ENCODE measurements at places on chromosomes 7 and 10.

DNA sequence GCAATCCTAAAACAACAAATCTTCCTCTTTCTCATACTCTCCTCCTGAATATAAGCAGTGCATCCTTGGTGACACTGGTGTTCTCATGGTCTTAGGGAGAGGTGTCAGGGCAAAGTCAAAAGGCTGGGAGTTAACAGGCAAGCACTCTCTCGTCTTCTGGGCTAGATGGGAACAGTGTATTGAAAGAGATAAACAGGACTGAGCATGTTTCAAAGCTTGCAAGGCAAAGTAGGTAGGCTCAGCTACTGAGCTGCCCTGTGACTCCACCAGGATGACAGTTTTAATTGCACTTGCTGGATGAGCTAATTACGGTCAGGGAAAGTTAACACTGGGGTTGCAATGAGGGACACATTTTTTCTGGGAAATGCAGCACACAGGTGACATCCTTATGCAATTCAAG lies 554.9 kb upstream of the NRP1 start:
- DNase-seq = no peak

DNA sequence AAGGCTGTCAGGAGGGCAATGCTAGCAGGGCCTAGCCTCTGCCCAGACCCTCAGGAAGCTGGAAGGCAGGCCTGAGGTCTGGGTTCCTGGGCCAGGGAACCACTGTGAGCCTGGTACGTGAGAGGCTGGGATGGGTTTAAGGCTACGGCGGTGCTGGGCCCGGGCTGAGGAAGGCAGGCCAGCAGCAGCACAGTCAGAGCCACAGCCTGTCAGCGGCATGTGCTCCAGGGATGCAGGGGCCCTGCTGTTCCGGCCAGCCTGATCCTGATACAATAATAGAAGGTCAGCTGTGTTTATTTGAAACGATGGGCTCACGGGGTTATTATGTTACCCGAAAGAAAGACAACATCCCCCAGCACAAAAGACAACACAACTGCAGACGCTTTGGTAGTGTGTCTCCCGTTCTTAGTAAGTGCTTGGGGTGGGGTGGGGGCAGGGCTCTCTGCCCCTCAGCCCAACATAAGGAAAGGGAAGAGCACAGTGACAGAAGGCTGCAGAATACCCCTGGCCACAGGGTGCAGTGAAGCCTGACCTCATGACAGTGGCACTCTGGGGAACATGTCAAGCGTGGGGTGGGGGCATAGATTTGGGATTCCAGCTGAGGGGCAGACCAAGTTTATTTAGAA lies 95.0 kb downstream of the COL13A1 start:
- no peak for DNase-seq

GRCh38 chr10:60717852-60718251 lies 60.4 kb upstream of the CDK1 start:
- DNase-seq = no peak

DNA sequence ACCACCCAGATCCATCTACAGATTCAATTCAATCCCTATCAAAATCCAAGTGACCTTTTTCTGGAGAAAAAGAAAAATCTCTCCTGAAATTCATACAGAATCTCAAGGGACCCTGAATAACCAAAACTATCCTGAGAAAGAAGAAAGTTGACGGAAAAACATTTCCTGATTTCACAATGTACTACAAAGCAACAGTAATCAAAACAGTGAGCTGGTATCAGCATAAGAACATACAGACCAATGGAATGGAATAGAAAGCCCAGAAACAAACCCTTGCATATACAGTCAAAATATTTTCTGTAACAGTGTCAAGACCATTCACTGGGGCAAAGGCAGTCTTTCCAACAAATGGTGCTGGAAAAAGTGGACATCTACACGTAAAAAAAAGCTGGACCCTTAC lies 89.9 kb downstream of the JMJD1C start:
- no peak for DNase-seq

- no peak for DNase-seq
These were observed 15.6 kb upstream of the CLDN12 start for GRCh38 chr7:90387470-90388240.

DNA sequence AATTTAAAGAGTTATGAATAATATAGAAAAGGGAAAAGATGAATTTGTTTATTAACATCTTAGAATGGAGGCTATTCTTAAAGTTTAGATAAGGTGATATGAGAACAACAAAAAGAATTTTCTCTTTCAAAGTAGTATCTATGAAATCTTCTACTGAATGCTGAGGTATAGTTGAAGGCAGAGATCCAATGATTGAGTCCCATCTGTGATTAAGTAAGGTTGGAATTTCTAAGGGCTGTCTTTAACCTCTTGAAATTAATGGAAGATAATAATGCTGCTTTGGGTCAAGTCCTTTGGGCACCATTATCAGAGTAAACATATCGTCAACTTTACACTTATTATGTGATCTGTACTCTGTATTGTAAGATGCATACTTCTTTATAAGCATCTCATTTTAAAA lies 307.9 kb downstream of the PRKG1 start:
- DNase-seq = no peak

DNA sequence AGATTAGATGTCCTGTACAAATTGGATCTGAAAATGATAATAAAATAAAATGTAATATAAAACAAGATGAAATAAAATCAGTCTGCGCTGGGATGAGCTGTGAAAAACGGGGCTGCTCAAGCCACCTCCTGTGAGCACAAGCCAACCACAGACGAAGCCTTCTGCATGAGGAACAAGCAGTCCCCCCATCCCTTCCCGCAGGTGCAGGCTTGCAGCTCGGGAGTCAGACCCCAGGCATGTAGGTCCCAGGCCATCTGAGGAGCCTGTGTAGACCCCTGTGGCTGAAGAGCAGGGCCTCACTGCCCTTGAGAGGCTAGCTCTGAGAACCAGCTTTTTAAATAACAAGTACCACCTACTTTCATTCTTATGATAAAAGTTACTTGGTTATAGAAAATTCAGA lies 123.4 kb downstream of the TNS3 start:
- DNase-seq = no peak

DNA sequence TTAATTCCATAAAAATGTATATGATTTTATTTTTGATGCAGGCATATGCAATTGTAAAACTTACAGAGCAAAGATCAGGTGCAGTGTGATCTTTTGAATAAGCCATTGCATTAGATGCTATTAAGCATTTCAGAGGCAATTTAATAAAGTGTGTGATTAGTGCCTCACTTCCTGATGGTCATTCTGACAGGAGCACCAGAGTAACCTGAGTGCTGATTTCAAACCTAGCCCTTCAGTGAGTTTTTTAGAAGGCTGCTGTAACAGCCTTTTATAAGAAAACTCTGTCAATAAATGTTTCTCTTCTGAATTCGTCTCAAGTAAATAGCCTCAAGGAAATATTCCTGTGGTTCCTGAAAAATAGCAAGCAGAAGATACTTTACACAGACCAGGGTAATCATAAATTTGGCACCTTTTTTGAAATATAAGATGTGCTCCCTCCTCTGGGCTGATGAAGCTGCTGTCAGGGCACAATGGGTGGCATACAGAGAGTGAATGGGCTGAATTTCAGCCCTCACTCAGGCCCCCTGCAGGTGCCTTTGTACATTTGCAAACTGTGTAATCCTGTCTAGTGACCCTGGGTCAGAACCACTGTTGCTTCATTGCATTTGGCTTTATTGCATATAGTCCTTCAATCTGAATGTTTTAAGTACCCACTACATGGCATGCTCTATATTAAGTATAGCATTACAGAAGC lies 193.7 kb upstream of the CSTF2T start:
- no peak for DNase-seq

DNA sequence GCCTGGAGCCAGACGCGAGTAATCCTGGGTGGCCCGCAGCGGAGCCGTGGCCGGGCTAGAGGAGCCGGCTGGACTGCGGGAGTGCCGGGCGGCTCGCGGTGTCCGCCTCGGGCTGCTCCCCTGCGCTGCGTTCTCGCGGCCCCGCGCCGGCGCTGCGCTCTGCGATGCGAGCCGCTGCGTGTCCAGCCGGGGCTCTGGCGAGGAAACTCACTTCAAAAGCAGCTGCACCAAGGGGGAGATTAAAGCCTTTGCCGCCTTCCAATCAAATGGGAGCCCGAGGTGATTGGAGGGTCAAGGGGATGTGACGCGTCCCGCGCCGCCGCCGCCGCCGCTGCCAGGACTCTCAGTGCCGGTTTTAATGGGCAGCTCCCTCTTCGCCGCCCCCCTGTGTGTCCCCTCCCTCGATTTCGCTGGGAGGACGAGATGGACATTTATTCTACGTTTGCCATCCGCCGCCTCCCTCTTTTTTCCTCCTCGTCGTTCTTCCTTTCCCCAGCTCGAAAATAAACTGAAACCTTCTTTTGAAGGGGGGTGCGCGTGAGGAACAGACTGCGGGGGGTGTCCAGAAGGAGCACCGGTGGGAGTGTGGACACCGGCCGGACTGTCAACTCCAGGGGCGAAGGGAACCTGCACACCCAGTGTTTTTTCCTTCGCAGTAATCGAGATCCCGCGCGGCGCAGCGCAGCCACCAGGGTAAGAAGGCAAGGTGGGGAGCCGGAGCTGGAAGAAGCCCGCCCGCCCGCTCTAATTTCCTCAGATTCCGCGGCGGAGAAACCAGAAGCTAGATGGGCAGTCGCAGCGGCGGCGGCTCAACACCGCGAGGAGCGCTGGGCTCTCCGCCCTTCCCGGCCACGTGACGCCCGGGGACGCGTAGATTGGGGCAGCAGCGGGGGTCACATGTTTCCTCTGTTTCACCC lies at the start of gene ZNF503:
Gene ZNF503 (minus strand): TSS at position 196 of the 917 bp plus-strand sequence. CDS start 345 bp downstream, outside the sequence.
- peak; percentile 98 for DNase-seq

- no peak for DNase-seq
These were observed 554.3 kb downstream of the TYW1 start for GRCh38 chr7:67550801-67551436.

DNA sequence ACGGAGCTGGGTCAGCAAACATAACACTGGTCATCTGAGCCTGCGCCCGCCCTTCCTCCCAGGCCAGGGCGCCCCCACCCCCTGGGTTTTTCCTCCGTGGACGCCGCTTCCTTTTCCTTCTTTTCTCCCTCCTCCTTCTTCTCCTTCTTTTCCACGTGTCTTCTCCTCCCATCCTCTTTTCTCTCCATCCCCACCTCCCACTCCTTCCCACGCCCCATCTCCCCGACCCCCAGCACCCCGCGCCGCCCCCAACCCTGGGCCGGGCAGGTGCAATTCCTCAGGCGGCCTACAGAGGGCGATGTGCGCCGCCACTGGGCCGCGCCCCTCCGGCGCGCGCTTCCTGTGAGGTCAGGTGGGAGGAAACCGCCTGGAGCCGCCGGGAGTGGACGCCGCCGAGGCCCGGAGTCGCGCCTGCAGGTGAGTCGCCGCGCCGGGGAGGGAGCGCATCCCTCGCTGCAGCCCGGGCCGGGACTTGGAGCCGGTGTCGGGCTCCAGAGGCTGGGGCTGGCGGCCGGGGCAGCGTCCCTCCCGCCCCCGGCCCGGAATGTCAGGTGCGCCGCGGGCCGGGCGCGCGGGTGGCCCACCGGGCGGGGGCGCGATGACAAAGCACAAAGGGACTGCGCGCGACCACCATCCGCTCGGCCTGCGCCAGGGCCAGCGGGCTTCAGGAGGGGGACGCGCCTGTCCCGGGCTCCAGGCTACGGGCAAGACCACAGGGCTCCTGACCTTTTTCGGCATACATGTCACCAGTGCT lies at the start of gene FAM241B:
Gene FAM241B (plus strand): TSS at position 351 of the 754 bp plus-strand sequence. CDS start 1,497 bp downstream, outside the sequence.
- peak; percentile 91 for DNase-seq

DNA sequence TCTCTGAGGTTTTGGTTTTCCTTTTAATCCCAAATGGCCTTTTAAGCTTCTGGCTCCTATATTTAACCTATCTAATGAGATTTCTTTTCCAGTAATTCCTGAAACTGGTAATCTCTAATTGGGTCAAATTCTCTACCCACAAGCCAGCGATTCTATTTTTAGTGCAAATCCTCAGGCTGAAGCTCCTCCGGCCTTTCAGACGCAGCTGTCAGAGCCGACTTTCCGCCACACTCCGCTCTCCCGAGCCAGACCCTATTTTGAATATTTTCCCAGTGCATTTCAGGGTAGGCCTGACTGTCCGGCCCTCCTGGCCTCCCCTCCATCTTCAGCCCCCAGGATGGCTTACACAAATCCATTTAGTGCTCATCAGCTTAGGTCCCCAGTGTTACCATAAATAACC lies 9.7 kb upstream of the ADCY1 start:
- DNase-seq = no peak

DNA sequence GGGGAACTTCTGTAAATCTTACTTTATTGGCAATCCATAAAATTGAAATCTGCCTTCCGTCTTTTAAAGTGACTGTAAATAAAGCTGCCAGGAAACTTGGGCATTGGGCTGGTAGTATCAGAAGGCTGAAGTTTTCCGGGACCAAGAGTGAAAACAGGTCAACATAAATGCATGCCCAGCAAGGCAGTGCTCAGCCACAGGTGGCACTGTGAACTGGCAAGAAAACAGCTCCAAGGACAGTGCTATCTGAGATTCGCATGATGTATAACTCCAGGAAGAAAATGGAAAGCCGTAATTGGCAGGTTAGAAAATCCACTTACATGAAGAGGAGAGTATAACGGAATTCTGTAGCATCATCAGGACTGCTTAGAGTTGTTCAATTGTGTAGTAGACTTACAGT lies 1.9 kb upstream of the INSYN2A start:
- DNase-seq = no peak

- no peak for DNase-seq
These were observed 6.9 kb downstream of the HNRNPA2B1 start for GRCh38 chr7:26193432-26194207.

DNA sequence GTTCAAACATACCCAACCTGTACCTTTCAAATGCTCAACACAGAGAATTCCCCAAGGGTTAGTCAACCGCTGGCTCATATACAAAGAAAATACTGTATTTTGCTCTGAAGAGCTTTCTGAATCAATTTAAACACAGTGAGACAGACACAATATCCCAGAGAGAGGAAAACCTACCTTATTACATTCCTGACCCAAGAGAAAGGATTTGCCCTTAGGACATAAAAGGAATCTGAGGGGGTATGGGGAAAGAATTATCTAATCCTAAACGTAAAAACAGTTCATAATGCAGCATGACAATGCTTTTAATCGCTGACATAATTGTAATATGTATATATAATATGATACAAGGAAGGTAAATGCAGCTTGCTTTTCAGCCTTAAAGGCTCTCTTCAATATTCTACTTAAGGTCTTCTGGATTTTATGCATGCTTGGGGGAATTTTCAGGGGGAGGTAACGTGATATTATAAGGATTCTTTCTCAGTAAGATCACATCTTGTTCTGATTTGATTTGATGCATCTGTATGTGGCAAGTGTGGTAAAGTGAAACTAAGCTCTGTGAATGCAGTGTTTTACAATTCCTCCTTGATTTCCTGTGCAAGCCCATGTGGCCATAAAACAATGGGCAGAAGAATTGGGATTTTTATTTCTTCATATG lies 240.5 kb downstream of the GLI3 start:
- DNase-seq = no peak

- no peak for DNase-seq
These were observed 72.6 kb downstream of the TPK1 start for GRCh38 chr7:144763291-144763690.

DNA sequence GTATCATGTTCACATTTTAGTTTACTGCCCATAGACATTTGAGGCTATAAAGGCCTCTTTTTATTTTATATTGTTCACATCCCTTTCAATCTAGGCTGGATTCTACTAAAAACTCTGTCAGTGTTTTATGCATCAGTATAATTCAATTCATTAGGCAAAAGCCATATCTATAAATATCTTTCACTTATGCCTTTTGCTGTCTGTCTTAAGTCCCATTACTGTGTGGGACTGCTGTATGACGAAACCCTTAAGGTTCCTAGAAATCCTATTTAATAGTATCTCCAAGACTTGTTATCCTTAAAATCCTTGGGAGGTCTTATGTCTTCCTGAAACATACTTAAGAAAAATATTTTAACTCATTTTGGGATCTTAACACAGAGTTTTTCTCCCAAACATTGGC lies 139.2 kb downstream of the HGF start:
- no peak for DNase-seq

Data from aorta (tissue), 5 donors.